ENCODE measurements at places on chromosomes 11 and 22.

- DNase-seq = no peak
Measured at GRCh38 chr11:46134540-46134939, 13.3 kb upstream of the PHF21A start.

- no peak for DNase-seq
Measured at GRCh38 chr11:57792060-57792541, 30.5 kb downstream of the CTNND1 start.

DNA sequence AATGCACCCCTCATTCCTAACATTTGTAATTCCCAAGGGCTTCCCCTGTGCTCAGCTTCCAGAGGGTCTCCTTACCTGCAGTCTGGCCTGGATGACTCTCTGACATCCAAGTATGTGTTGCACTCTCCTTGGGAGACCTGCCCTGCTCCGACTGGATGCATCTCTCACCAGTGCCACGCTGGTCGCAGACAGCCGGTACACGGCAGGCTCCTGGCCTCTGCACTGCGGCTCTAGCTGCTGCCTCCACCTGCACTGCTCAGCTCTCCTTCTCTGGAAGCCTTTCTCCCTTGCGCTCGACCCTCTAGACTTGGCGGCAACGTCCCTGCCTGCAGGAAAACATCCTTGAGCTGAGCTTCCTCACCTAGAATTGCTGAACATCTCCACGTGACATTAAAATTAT is 685.9 kb downstream of the BRD1 start:
- DNase-seq = no peak

DNA sequence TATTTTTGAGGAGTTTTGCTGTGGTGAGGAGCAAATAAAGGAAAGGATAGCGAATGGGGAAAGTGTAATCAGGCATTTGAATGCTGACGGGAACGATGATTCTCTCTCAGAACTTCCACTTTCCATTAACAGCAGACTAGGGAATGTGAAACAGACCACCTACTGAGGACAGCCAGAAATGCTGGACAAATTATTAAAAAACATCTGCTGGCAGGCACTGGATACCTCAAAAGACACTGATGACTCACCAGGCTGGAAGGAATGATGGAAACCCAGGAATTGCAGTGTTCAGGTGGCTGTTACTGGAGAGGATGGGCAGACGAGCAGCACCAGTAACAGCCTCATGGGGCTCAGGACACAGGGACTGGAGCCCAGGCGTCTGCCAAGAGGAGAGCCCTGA is 33.4 kb downstream of the PLA2G6 start:
- DNase-seq = no peak

DNA sequence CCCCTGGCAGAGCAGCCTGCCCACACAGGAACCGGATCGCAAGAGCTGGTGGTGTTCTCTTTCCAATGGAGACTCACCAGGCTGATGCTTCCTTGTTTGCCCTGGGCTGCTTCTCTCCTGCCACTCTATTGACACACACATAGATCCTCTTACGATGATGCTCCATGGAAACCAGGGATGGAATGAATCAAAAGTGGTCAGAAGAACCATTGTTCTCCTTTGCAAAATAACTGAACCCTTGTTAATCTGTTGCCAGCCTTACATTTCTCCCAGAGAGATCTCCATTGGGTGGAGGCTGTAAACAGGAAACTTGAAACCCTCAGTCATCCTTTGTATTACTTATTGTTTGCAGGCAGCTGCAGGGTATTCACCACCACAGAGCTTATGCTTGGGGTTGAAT is 24.6 kb upstream of the LDLRAD3 start:
- no peak for DNase-seq

DNA sequence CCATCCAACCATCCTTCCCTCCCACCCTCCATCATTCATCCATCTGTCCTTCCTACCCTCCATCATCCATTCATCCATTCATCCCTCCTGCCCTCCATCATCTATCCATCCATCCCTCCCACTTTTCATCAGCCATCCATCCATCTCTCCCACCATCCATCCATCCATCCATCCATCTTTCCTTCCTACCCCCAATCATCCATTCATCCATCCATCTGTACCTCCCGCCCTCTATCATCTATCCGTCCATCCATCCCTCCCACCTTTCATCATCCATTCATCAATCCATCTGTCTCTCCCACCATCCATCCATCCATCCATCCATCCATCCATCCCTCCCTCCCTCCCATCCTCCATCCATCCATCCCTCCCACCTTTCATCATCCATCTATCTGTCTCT is 968.8 kb downstream of the BRD1 start:
- no peak for DNase-seq

DNA sequence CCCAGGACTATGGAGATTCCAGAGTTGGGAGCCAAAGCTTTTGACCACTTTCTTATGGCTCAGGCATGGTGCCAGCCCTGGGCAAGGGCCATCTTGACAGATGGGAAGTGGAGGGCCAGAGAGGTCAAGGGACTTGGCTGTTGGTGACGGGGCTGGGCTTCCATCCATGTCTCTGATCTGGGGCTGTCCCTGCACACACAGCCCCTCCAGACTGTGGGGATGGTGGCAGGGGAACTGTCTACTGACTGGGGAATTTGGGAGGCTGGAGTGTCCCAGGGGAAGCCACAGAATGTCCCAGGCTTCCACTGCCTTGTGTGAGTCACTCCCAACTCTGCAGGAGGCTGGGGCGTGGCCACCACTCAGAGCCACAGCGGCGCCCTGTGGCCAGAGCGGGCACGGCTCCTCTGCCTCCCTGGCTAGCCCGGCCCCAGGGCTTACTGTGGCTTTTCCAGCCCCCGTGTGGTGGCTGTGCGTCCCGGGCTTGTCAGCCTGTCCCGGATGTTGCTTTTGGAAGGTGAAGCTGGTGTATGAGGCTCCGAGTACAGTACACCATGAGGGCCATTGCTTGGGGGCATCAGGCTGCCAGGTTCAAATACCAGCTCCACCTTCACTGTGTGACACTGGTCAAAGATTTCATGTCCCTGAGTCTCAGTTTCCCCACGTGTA is 19.6 kb downstream of the C22orf23 start:
- DNase-seq = peak; percentile 86

All from uterus (tissue), 4 donors.